ENCODE measurements at places on chromosomes 1 and 21. TPM values are rescaled to one million over a fixed set of nuclear protein-coding genes. Genes with fewer than 3 reads are reported as not detected.
A peak's percentile ranks its signal among the peaks of the same experiment; 100 is the strongest.

GRCh38 chr1:228478326-228478725 lies 8.9 kb upstream of the RNF187 start:
- H3K36me3 ChIP-seq = no peaks in the 10 kb centered on the region
- no peak overlapping the region for H3K27ac ChIP-seq
- no peak overlapping the region for H3K4me3 ChIP-seq

S100A3 gene
- 7.6 TPM for total RNA-seq

DNA sequence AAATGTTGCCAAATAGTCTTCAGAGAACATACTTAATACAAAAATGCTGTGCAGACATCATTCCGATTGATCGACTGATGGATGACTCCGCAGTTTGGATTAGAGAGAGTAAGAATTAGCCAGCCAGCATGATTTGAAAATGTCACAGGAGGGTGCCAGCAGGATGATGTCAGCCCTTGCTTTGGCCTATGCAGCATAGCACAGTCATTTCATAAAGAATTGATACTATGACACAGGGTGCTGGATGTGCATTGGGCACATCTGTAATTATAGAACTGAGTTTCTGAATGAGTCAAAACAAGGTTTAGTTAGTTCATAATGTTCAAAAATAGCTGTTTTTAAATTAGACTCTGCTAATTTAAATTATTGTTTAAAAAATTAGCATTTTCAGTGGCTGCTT lies 21.6 kb upstream of the TRAF5 start:
- peak overlapping the region; percentile 51 for H3K27ac ChIP-seq
- H3K4me3 ChIP-seq = no peak overlapping the region
- no peaks in the 10 kb centered on the region for H3K27me3 ChIP-seq
- peaks cover 9% of the 10 kb centered on the region for H3K4me1 ChIP-seq
- DNase-seq = peak; percentile 65
- H3K36me3 ChIP-seq = peaks cover 22% of the 10 kb centered on the region

GRCh38 chr1:56645677-56646305 lies 677 bp downstream of the PRKAA2 start:
- no peak overlapping the region for H3K27ac ChIP-seq
- peaks cover 40% of the 10 kb centered on the region for H3K27me3 ChIP-seq
- H3K4me3 ChIP-seq = peak overlapping the region; percentile 74
- no peaks in the 10 kb centered on the region for H3K4me1 ChIP-seq
- peak; percentile 69 for DNase-seq
- H3K36me3 ChIP-seq = no peaks in the 10 kb centered on the region

DNA sequence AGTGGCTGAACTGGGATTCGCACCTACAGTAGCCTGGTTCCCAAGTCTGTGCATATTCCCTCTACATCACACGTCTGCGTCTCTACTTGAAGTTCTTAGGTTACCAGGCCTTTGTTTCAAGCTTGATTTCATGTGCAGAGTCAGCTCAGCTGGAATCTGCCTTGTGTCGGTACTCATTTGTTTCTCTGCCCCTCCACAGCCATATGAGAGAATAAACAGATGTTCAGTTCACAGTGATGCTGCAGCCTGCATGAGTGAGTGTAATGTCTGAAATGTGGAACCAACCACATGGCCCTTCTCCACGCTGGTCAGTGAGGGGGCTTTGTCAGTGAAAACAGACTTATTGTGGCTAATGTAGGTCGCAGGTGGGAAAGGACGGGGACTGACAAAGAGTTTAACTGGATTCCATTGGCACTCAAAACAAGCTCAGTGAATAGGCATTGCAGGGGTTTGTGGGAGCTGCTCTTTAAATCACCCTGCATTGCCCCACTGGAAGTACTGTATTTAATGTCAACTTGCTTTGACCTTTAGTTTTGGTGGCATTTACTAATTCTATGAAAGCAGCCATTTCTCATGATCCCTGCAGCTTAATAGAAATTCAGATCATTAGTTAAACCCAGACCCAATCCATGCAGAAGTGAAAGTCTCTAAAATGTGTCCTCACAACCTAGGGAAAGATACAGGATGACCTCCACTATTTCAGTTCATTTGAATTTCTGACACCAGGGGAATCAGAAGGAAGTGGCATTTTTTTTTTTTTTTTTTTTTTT lies 136.4 kb upstream of the FAM78B start:
- no peaks in the 10 kb centered on the region for H3K36me3 ChIP-seq
- H3K4me1 ChIP-seq = no peaks in the 10 kb centered on the region
- no peak for DNase-seq
- H3K27me3 ChIP-seq = no peaks in the 10 kb centered on the region

GRCh38 chr1:164361927-164362326 lies 197.1 kb upstream of the PBX1 start:
- DNase-seq = no peak
- H3K4me1 ChIP-seq = no peaks in the 10 kb centered on the region
- no peaks in the 10 kb centered on the region for H3K27me3 ChIP-seq
- no peak overlapping the region for H3K4me3 ChIP-seq
- no peak overlapping the region for H3K27ac ChIP-seq

DNA sequence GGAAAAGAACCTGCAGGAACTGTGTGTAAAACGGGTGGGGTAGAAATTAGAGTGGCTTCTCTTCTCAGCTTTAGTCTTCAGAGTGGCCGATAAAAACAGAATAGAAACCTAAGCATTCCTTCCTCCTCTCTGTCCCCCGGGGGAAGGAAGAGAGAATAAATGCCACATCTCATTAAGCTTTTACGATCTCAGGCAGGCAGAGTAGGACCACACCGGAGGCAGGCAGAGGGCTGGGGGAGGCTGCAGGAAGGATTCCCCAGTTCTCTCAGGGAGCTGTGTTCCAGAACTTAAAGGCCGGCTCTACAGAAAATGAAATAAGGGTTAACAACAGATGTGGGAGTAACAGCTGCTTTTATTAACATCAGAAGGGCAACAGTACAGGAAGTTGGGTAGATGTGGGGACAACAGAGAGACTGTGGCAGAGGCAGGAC lies 24.5 kb upstream of the MEF2D start:
- H3K27ac ChIP-seq = no peak overlapping the region
- H3K4me3 ChIP-seq = no peak overlapping the region
- H3K36me3 ChIP-seq = peaks cover 32% of the 10 kb centered on the region
- H3K27me3 ChIP-seq = no peaks in the 10 kb centered on the region

GRCh38 chr1:103230061-103230460 lies 121.7 kb upstream of the COL11A1 start:
- DNase-seq = no peak
- no peaks in the 10 kb centered on the region for H3K36me3 ChIP-seq
- H3K4me1 ChIP-seq = no peaks in the 10 kb centered on the region
- H3K27ac ChIP-seq = no peak overlapping the region

DNA sequence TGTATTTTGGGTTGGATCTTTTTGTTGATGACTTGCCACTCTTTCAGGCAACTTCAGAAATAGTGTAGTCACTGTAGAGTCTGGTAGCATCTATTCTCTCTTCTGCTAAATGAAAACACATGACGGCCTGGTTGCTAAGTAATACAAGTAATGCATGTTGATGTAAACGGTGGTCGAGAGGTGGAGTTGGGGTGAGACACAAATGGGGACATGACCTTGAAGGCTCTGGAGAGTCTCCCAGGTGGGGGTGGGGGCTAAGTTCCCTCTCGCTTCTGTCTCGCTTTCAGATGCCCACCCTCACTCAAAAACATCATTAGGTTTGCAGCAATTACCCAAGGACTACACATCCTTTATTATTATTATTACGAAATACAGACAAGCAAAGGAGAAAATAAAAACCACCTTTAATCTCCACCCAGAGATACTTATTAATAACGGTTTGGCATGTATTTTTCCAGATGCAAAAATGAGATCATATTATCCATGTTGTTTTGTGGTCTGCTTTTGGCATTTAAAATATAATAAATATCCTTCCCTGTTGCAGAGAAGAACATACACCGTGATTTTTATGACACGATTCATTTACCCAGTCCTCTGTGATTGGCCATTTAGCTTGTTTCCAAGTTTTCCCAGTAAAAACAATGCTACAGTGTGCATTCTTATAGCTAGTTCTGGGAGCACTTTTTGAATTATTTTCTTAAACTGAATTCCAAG lies 138.1 kb downstream of the MIS18A start:
- no peaks in the 10 kb centered on the region for H3K4me1 ChIP-seq
- no peaks in the 10 kb centered on the region for H3K27me3 ChIP-seq
- no peak for DNase-seq
- no peak overlapping the region for H3K27ac ChIP-seq
- H3K36me3 ChIP-seq = no peaks in the 10 kb centered on the region
- no peak overlapping the region for H3K4me3 ChIP-seq

- no peak for DNase-seq
- H3K4me3 ChIP-seq = no peak overlapping the region
- H3K27ac ChIP-seq = no peak overlapping the region
- H3K4me1 ChIP-seq = no peaks in the 10 kb centered on the region
- H3K27me3 ChIP-seq = peaks cover 2% of the 10 kb centered on the region
Observed at GRCh38 chr1:14704846-14705245, 106.4 kb downstream of the KAZN start.

DNA sequence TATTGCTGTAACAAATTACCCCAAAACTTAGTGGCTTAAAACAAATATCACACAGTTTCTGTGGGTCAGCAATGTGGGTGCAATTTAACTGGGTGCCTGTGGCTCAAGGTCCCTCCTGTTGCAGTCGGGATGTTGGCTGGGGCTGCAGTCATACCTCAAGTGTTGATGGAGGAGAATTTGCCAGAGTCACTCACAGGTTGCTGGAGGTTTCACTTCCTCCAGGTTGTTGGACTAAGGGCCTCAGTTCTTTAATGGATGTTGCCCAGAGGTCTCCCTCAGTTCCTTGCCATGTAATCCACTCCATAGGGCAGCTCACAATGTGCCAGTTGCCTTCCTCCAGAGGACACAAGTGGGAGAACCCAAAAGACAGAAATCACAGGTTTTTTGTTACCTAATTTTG lies 2.5 kb upstream of the TAF13 start:
- H3K27ac ChIP-seq = no peak overlapping the region
- H3K36me3 ChIP-seq = peaks cover 2% of the 10 kb centered on the region
- H3K4me3 ChIP-seq = no peak overlapping the region
- DNase-seq = no peak
